ENCODE measurements at places on chromosomes 2 and 18.

DNA sequence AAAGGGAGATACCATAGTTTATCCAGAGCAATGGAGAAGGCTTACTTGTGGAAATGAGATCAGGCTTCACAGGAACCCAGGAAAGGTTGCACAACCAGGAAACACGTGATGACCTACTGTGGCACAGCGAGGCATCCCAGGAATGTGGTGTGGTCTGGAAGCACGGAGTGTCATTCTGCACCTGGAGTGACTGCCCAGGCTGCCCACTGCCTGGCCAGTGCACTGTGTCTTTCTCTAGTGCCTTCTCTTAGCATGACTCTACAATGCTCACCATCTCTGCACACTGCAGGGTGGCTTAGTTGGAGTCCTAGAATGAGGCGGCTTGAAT, 48.9 kb downstream of the CHST9 start:
- no peak for DNase-seq

DNA sequence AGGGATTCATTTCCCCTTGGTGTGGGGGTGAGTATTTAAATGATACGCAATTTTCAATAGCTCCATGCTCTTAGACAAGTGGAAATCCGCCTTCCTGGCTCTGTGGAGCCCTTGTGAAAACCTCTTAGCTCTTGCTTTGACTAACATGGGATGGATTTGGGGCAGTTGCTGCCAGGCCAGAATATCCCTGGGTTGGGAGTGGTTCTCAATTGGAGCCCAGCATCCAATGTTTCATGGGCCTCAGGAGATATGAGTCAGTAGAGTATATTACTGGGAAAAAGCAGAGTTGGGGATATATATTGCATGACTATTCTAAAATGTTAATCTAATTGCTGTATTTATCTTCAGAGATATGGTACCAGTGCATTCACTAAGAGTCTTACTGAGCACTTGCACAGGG, 104.4 kb upstream of the IL1R2 start:
- no peak for DNase-seq

DNA sequence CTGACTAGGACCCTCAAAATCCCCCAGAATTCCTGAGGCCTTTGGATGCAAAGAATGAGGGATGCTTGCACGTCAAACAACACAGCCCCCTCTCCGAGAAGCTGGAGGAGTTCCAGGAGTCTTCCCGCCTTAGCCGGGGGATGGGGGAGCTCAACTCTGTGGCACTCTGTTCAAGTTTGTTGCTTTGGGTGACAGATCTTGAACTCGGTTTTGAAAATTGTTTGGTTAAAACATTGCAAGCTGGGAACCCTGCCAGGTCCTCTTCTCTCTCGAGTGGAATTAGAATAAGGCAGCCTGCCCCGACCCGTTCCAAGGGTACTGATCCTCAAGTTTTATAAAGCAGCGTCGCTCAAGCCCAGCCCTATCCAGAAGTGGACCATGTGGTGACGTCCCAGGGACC, 244.1 kb downstream of the LOXHD1 start:
- DNase-seq = no peak

DNA sequence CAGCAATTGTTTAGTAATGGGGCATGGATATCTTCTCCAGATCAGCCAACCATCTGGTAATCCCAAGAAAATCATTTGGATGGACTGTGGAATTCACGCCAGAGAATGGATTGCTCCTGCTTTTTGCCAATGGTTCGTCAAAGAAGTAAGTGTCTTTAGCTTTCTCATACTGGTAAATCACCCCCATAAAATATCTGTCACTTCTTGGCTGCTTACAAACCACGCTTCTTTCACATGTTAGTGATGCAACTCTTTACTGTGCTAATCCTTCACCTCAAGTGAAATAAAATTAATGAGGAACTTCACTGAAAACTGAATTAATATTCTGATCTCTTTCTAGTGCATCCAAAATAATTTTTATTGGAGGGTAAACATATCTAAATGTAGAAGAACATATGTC, 18.9 kb downstream of the CPO start:
- DNase-seq = no peak

GRCh38 chr2:219769090-219769910, 141.9 kb downstream of the SLC4A3 start:
- no peak for DNase-seq

DNA sequence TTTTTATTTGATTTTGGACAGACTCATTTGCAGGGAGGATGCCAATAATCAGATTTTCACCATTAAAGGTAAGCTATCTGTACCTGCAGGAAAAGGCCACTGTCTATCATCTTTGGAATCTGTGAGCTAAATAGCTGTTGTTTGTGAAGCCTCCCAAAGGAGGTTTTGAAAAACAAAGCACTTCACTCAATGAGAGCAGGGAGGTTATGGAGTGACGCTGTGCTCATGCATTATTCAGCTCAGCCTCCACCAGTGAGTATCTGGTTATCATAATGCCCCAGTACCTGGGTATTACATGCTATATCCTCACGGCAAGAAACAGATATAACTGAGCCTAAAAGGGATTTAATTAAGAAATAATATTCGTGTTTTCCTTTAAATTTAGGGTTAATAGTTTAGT, 189.6 kb upstream of the PIK3C3 start:
- DNase-seq = no peak

All from stimulated activated CD4-positive, alpha-beta T cell treated with anti-CD3 and anti-CD28 coated beads, TNF-alpha, amount 100 ng/mL, for 1 hour (primary cell).